ENCODE measurements at places on chromosomes 5 and 9.

GRCh38 chr9:137582286-137582860 is 3.6 kb upstream of the DPH7 start:
- no peak for DNase-seq

DNA sequence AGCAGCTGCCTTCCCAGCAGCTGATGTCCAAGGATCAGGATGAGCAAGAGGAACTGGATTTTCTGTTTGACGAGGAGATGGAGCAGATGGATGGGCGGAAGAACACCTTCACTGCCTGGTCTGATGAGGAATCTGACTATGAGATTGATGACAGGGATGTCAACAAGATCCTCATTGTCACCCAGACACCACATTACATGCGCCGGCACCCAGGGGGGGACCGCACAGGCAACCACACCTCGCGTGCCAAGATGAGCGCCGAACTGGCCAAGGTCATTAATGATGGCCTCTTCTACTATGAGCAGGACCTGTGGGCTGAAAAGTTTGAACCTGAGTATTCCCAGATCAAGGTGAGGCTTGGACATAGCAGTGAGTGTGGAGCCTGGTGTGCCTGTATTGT is 46.9 kb downstream of the LARP1 start:
- no peak for DNase-seq

- peak; percentile 46 for DNase-seq
Observed at GRCh38 chr5:155953335-155953734, 373.6 kb upstream of the SGCD start.

DNA sequence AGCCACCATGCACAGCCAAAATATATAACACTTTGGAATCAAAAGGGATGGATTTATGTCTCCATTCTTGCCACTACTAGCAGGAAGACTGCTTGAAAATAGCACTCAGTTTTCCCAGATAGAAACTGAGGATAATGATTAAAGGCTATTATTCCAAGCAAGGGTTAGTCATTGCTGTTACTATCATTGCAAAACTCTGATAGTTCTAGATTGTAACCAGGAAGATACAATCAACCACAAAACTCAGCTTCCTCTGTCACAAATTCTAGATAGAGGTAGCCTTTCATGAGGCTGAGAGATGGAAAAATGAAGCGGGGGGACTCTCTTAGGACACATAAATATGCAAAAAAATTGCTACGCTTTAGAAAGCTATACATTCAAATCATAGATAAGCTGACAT is 3.1 kb downstream of the ANXA1 start:
- DNase-seq: no peak

- no peak for DNase-seq
Observed at GRCh38 chr5:163682234-163682633, 176.8 kb downstream of the MAT2B start.

Measured in NCI-H69 (cell line).